NCI-H2029 (cell line): ENCODE measurements at places on chromosomes 11 and 22.

DNA sequence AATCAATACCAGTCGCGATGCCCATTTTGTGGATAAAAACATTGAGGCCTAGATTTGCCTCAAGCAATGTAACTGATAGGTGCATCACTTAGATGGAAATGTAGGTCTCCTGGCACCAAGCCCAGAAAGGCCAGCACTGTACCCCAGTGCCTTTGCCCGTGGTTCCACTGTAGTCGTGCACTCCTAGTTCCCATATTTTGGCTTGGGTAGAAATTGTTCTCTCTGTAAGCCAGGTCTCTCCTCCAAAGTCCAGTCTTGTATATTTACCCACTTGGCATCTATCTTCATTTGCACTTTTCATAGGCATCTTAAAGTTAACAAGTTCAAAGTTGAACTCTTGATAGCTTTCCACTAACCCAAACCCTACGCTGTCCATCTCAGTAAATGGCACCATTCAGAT lies 41.6 kb upstream of the DMC1 start:
- no peak for DNase-seq

GRCh38 chr22:22196018-22196533 lies 48.5 kb upstream of the VPREB1 start:
- DNase-seq = no peak

- no peak for DNase-seq
Observed at GRCh38 chr22:29073618-29074275, 912 bp downstream of the KREMEN1 start.

GRCh38 chr11:118435290-118435892 lies 901 bp upstream of the KMT2A start:
- DNase-seq = peak; percentile 66

GRCh38 chr11:31798554-31799434 lies 12.3 kb downstream of the PAX6 start:
- DNase-seq = no peak

GRCh38 chr11:33172996-33173395 lies 11.7 kb upstream of the CSTF3 start:
- DNase-seq = no peak

DNA sequence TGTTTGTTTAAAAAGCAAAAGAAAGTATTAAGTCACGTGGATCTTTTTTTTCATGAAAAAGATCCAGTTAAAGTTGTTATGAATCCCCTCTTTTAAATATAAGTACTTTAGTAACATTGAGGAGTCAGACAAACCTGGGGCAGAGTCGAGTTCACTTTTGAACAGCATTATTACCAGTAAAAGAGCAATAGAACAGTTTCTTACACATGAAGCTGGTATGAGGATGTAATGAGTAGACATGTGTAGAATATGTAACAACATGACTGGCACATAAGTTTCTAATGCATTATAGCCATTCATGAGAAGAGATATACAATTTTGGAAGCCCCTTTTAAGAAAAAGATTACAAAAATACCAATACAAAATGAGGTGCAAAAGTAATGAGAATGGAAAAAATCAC lies 7.6 kb upstream of the MUC15 start:
- no peak for DNase-seq

DNA sequence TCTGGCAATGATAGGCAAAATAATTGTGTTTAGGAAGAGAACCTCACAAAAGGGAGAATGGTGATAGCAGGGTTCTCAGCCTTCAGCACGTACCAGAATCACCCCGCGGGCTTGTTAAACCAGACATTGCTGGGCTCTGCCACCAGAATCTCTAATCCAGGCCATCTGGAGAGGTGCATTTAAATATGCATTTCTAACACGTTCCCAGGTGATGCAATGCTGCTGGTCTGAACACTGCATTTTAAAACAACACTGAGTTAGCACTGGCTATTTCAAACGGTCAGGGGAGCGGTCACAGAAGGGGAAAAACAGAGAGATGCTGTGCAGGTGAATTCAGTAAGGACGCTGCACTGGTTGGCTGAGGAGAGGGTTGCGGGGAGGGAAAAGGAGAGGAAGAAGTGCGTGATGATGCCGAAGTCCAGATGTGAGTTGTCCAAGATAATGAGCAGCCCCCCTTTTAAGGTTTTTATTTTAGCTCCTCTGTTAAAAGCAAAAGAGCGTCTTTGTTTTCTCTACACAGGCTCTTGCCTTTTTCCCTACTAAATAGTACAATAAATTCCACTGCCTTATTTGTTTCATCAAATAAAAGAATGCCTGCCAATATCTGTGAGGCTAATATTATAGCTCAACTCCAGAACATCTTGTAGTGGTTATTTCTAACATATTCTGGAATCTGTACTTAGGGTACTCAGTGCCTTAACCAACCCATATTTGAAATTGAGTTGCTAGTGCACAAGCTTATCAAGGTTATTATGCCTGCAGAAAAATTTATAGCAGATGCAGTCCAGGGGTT lies 109.6 kb upstream of the POU2AF2 start:
- no peak for DNase-seq

- no peak for DNase-seq
Observed at GRCh38 chr22:37157516-37158285, 8.0 kb upstream of the IL2RB start.

DNA sequence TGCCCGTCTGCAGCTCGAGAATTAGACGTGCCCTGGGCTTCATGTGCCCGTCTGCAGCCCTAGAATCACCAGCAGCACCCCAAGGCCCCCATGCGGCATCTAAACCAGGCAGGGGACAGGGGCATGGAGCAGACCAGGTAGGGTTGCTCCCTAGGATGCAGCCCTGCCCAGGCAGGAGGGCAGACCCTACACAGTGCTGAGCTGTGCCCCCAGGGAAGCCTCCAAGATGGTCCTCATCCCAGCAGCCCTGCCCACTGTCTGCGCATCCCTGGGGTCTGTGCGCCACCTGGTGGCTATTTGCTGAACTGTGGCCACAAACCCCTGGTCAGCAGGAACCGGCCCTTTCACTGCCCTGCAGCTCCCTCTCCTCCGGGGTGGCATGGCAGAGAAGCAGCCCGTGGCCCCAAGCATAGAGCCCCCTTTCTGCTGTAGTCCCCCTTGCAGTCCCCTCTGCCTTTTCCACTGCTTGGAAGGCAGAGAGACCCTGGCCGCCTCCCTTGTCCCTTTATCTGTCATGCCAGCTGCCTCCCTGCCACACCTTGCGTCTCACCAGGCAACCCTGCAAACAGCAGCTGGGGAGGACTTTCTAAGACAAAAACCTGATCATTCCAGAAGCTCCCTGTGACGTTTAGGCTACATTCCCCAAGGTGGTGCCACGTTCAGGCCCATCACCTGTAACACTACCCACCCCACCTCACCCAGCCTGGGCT lies 86.6 kb downstream of the KCNQ1 start:
- DNase-seq = no peak

DNA sequence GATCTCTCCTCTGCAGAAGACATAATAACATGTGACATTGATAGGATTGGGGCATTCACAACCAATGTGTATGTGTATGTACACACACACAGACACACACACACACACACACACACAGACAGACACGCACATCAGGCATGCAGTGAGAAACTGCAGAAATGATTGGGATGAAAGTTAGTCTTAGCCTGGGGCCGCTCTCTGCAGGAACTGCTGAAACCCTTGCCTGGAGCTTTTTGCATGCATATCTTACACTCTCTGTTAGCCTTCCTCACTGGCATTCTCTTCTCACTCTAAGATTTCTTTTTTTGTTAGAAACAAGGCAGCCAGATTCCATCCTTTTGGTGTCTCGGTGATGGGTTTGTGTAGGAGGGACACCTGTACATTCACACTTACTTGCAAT lies 337.9 kb downstream of the NELL1 start:
- DNase-seq = no peak

- DNase-seq = no peak
Observed at GRCh38 chr11:3604167-3604566, 37.6 kb downstream of the ART5 start.

- DNase-seq = no peak
Observed at GRCh38 chr11:2158966-2159365, 2.0 kb downstream of the INS start.

GRCh38 chr22:35462498-35463230 lies 62.7 kb downstream of the MCM5 start:
- DNase-seq = no peak

DNA sequence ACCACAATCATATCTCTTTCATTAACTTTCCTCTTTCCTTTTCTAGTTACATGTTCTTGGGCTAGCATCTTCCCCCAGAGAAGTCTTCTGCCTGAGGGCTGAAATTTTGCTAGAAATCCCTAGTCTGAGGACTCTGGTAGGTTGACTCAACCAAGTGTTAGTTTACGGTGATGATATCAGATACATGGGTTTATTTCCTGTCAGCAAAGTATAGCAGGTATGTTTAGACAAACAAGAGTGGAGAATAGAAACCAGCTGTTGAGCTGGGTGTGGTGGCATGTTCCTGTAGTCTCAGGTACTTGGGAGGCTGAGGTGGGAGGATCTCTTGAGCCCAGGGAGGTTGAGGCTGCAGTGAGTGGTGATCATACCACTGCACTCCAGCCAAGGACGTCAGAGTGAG lies 11.2 kb downstream of the FOLR1 start:
- DNase-seq = no peak

DNA sequence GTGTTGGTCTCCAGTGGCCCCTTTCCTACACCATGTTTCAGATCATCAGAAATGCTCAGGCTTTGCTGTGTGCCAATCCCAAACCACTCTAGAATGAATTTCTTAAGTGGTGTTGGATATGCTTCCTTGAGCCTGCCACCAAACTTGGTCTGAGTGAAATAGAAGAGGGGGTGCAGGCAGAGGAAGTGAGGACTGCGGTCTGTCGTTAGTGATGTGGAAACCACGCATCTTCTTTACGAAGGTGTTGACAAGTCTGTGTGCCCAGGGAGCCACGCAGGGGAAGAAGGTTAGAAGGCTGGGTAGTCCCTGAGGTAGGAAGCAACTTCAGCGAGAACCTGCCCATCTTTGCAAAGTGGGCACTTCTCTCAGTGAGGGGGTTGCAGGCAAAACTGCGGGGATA lies 187.4 kb upstream of the NAV2 start:
- no peak for DNase-seq

DNA sequence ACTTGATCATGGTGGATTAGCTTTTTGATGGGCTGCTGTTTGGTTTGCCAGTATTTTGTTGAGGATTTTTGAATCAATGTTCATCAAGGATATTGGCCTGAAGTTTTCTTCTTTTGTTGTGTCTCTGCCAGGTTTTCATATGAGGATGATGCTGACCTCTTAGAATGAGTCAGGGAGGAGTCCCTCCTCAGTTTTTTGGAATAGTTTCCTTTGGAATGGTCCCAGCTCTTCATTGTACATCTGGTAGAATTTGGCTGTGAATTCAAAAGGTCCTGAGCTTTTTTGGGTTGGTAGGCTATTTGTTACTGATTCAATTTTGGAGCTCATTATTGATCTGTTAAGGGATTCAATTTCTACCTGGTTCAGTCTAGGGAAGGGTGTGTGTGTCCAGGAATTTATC lies 78.1 kb downstream of the CTSC start:
- no peak for DNase-seq

DNA sequence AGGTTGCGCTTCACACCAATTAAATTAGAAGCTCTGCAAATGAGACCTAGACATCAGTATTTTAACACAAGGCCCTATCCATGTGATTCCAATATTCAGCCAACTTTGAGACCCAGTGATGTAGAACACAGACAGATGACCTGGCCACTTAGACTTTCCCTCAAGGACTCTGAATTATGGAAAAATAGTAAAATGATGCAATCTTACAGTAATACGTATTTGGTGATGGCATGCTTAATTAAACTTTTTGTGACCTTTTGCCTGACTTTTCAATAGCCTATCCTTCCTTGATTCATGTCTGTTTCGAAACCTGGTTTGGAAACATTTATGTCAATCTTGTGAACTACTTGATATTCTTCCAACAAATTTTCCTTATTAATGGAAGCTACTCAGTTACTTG lies 521.2 kb downstream of the KCNA4 start:
- no peak for DNase-seq

DNA sequence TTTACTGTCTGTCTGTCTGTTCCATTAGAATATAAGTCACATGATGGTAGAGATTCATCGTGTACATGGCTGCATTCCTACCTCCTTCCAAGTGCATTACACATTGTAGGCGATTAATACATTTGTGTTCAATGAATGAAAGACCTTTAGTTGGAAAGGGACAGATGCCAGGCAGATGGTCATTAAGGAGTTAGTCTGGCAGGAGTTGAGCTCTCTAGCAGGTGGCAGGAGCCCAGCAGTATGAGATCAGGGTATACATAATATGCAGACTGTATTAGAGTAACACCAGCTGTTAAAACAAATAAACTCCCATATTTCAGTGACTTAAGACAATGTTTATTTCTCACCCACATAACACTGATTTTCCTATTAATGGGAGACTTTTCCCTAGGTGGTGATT lies 147.7 kb upstream of the LARGE1 start:
- peak; percentile 46 for DNase-seq

GRCh38 chr11:93329936-93330445 lies 551 bp upstream of the DEUP1 start:
- peak; percentile 27 for DNase-seq

DNA sequence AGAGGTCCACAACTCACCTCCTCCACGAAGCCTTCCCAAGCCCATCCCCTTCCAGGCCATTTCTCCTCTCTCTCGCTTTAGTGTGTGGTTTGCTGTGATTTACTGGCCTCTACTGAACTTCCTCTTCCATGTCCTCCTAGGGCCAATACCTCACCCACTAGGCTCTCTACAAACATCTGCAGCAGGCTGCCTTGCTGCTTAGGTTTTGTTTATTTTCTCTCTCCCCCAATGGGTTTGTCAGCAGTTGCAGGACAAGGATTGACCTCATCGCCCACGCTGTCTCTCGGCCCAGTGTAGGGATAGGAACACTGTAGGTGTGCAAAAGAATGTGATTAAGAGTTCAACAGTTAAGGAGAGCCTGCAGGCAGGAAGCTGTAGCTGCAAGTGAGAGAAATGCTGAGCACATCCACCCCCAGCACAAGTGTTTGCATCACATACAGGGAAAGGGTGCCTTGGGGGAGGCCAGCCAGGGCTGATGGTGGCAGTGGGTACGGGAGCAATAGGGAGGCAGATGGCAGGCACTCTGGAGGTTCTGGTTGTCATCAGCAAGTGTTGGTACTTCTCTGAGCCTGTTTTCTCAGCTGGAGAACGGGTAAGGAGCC lies 1.4 kb downstream of the PC start:
- no peak for DNase-seq

GRCh38 chr11:78138694-78139421 lies 568 bp downstream of the ALG8 start:
- DNase-seq = no peak
